Non-pigmented ciliary epithelial cell (primary cell): ENCODE measurements at places on chromosomes 3 and 15.
A peak's percentile ranks its signal among the peaks of the same experiment; 100 is the strongest.

DNA sequence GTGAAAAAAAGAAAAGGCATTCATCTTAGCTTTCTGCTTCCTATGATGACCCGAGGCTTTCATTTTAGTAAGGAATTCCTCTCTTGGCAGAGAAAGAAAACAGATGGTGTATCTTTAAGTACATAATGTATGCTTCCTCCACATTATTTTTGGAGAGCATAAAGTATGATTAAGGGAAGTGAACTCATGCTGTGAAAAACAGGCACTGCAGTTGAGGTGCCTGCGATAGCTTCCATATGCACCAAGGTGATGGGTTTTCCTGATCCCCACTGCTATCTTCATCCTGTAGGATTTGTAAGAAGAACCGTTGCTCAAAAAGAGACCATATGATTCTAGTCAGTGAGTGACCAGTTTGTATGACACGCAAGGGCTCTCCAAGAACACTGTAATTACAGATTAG, 411.5 kb upstream of the MCTP2 start:
- no peak for DNase-seq

- DNase-seq = no peak
Measured at GRCh38 chr3:170137986-170138385, 43.5 kb downstream of the PHC3 start.

DNA sequence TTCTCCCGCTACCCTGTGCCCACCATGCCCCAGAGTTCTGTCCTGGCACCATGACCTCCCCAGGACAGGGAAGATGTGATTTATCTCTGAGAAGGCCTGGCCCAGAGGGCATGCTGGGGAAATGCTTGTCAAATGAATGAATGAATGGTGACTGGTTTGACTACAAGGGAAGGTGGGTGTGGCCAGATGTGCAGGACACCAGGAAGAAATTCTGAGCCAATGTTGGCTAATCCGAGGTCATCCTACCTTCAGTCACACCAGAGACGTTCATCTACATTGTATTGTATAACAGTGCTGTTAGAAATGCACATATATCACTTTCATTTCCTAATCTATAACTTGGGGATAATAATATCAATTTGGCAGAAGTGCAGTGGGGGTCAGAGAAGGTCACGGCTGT, 138.4 kb downstream of the FAM43A start:
- no peak for DNase-seq

GRCh38 chr3:114034787-114035545, 21.4 kb downstream of the CCDC191 start:
- no peak for DNase-seq

GRCh38 chr3:173699353-173699752, 301.8 kb downstream of the NLGN1 start:
- DNase-seq = no peak

GRCh38 chr3:77326586-77326985, 286.7 kb downstream of the ROBO2 start:
- no peak for DNase-seq

DNA sequence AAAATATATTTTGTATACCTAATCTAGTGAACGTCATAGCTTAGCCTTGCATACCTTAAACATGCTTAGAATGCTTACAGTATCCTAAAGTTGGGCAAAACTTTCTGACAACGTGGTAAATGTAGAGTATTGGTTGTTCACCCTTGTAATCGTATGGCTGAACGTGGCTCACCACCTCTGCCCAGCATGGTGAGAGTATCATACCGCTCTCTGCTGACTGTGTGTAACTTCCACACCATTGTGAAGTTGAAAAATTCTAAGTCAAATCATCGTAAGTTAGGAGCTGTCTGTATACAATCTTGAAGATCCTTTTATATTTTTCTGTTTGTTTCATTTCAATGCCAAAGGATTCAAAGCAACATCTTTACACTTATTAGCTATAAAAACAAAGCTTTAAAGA, 63.5 kb upstream of the TRPC1 start:
- DNase-seq = no peak

- no peak for DNase-seq
Measured at GRCh38 chr3:12188328-12188648, 29.6 kb upstream of the TIMP4 start.

DNA sequence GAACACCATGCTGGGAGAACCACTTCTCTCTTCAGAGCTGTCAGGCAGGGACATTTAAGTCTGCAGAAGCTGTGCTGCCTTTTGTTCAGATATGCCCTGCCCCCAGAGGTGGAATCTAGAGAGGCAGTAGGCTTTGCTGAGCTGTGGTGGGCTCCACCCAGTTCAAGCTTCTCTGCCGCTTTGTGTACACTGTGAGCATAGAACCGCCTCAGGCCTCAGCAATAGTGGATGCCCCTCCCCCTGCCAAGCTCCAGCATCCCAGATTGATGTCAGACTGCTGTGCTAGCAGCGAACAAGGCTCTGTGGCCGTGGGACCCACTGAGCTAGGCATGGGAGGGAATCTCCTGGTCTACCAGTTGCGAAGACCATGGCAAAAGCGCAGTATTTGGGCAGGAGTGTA, 121.6 kb downstream of the NFKBIZ start:
- no peak for DNase-seq

- DNase-seq = peak; percentile 79
Measured at GRCh38 chr15:67049351-67050044, 15.9 kb upstream of the SMAD3 start.

DNA sequence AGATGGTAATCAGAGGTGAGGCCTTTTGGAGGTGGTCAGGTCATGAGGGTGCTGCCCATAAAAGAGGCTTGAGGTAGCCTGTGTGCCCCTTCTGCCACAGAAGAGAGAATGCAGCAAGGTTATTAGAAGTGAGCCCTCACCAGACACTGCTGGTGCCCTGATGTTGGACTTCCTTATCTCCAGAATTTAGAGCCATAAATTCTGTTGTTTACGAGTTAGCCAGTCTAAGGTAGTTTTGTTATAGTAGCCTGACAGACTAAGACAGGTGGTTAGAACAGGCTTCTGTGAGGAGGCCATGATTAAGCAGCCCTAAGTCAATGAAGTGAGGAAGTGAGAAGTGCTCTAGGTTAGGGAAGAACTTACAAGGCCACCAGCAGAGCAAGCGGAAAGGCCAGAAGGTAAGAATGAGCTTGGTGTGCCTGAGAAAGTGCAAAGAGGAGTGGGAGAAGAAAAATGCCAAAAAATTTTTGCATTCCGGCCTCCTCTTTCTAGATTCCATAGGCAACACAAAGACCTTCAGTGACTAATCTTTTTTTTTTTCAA, 44.2 kb upstream of the STT3B start:
- no peak for DNase-seq

DNA sequence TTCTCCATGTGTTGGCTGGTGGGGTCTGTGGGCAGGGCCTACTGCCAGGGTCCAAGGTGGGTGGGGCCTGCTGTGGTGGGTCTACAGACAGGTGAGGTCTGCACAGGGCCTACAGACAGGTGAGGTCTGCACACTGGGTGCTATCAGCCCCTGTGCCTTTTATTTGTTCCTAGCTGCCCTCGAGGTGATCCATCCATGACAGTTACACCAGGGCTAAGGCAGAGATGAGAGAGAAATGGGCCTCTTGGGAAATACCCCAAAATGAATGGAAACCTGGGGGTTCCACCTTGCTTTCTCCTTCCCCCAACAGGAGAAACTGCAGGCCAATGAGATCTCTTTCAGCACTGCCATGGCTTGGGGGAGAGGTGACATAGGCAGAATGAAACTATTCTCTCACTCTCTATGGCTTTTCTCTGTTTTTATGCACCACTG, 36.4 kb downstream of the CFAP100 start:
- DNase-seq = no peak

- DNase-seq = no peak
Measured at GRCh38 chr3:45644791-45645201, 44.4 kb upstream of the SACM1L start.

- no peak for DNase-seq
Measured at GRCh38 chr3:128040660-128041059, 11.6 kb upstream of the SEC61A1 start.

DNA sequence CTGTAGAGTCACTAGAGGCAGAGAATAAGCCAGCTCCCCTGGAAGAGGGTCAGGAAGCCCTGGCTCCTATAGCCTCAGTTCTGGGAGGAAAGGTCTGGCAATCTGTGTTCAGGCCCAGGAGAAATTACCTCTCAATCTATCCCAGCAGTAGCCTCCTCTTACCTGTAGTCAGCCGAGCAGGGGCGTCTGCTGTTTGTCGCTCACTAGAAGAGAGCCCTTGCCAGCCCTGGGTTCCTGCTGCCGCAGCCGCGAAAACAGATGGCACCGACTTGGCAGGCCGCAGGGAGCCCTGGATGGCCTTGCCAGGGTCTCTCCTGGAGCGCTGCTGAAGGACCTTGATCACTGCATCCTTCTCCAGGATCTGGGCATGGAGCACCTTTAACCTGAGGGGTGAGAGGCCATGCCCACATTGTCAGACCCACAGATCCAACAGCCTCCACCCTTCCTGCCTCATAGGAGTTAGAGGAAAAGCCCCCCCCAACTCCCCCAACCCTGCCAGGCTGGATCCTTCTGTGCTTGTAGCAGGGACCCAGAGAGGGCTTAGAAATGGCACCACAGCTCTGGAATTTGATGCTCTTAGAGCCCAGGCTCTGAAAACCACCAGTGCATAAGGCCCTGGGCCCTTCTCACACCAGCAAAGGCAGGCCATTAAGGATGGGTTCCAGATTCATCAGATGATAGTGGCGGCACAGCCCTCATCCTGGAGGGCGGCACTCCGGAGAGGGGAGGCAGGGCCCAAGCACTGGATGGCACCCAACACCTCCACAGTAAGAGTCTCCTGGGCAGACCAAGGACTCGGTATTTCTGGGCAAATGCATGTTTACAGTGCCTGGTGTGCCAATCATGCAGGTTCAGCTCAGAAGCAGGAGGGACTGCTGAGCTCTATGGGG, 14.9 kb downstream of the AMOTL2 start:
- no peak for DNase-seq

- no peak for DNase-seq
Measured at GRCh38 chr3:171384101-171384891, 75.9 kb downstream of the TNIK start.

DNA sequence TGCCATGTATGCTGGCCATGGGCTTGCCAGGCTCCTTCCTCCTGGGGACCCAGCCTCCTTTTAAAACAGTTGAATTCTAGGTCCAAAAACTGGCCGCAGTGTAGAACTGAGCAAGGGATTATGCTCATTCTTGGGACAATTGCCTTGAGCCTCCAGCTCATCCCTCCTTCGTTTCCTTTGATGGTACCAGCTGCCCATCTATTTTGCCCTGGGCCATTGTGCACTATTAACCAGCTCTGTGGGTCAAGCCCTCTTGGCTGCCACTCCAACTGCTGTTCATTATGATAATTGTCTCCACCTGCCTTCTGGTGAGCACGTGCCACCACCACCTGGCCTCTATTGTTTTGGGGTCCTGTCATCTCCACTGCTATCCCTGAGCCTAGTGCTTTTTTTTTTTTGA, 75.8 kb upstream of the SYN2 start:
- no peak for DNase-seq

DNA sequence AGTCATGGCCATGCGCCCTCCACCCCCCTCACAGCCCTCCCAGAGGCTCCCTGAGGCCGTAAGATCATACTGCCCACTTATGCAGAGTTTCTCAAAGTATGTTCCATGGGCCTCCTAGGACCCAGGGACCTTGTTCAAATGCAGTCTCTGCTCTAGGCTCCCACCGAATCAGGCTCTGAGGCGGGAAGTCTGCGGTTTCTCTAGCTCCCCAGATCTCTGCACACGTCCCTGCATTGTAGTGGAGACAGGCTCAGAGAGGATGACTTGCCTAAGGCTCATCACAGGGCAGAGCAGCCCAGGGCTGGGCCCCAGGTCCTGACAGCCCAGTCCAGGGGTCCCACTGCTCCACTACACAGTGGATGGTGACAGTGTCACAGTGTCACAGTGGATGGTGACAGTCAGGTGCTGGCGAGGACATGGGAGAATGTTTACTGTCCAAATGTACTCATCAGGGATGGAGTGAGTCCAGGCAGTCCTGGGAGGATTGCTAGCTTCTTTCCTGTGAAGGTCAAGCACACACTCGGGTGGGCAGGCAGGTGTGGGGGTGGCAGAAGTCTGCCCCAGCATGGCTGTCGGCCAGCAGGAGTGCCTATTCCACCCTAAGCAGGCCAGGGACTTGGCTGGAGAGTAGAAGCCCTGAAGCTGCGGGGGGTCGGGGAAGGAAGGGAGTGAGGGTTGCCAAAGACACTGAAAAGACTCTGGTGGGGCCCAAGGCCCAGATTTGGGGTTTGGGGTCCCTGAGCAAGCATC, 12.4 kb downstream of the ANKRD63 start:
- DNase-seq = no peak

- no peak for DNase-seq
Measured at GRCh38 chr3:24364359-24364758, 130.3 kb downstream of the THRB start.

GRCh38 chr3:146838221-146838620, 233.1 kb upstream of the PLSCR5 start:
- no peak for DNase-seq

GRCh38 chr15:43095708-43096347, 10.0 kb downstream of the UBR1 start:
- no peak for DNase-seq

DNA sequence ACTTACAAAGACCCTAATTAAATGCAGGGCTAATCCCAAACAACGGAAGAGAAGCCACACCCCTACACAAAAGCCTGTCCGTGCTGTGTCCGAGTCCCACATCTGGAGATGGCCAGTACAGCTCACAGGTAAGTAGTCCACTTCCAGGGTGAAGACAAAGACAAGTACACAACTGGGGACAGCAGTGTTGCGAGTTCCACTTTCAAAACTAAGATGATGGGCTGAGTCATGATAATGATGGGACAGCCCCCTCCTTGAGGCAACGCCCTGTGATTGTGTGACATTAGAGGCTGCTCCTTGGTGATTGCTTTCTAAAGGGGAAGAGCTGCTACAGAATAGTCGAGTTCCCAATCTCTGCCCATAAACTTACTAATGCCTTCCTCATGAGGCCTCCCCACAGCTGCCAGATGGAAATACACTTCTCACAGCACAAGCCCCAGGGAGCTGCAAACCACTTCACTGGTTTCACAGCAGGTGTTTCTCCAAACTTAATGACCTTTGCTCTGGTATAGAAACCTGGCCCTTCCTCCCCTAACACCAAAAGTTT, 27.6 kb downstream of the RFT1 start:
- DNase-seq = no peak

DNA sequence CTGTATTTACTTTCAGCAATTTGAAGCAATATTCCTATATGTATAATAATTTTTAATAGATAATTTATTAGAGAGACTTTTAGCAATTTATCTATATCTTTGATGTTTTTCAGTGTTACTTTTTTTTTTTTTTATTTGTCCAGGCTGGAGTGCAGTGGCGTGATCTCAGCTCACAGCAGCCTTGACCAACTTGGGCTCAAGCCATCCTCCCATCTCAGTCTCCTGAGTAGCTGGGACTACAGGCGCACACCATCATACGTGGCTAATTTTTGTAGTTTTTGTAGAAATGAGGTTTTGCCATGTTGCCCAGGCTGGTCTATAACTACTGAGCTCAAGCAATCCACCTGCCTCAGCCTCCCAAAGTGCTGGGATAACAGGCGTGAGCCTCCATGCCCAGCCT, 25.3 kb upstream of the SLTM start:
- DNase-seq = no peak

DNA sequence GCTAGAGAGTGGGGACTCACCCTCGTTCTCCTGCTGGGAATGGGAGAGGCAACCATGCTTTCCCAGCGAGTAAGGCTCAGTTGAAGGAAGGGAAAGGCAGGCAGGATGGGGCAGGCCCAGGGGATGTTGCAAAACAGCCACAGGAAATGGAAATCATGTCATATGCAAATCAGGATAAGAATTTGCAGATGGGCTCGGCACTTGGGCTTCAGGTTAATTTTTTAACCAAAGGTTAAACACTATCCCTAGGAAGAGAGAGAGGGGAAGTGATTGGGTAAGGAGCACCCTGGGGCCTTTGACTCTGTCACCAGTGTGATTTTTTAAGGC, 14.6 kb upstream of the PLA2G4E start:
- DNase-seq = no peak
